Esophagus squamous epithelium (tissue), 5 donors: ENCODE measurements at places on chromosomes 13 and 19.

- no peak for DNase-seq
Measured at GRCh38 chr13:100658363-100658762, 16.2 kb downstream of the TMTC4 start.

DNA sequence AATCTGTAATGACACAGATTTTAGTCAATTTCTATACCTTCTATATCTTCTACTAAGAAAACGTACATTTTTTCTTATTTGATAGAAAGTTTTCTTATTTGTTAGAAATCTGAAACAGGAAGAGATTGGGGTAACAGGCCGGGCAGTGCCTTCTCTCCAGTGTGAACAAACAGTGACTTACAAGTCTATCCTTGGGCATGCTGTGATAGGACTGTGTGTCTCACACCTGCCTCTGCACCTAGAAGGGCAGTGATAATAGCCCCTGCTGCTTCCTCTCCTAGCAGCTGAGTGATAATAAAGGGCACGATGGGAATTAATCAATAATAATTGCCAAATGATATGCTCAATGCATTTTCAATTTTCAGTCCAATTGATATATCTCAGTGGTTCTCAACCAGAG, 1.4 kb downstream of the TMEM272 start:
- DNase-seq = no peak

DNA sequence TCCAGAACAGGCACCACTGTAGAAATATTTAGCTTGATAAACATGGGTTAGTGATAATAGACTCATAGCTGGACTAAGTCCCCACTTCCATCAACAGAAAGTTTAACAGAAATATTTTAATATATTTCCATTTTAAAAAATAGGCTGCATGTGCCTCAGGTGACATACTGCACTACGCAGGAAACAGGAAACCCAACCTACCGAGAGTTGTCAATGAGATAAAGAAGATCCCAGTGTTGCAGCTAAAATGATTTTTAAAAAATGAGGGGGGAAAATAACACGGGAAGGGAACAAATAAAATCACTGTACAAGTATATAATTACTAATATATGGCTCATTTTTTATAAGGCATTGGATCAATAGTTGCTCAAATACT, 154.8 kb downstream of the TBC1D4 start:
- DNase-seq = no peak

GRCh38 chr13:95188128-95188527, 113.1 kb downstream of the ABCC4 start:
- no peak for DNase-seq

DNA sequence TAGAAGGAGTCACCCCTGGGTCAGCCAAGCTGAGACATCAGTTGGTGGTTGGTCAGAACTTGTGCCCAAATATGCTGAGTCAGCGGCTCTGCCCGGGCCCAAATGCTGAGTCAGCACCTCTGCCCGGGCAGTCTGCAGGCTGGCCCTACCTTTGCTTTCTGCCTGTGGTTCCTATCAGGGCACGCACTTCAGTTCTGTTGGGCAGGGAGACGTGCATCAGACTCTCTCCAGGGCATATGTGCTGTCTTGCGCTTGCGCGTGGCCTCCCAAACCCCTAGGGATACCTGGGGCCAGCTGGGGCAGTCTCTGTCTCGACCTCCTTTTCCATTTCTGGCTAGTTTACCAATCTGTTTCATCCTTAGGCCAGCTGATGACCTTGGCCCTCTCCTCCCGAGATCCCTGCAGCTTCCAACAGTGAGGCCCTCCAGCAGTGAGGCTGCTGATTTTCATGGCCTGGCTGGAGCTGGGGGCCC, 24.4 kb upstream of the LDLR start:
- no peak for DNase-seq

DNA sequence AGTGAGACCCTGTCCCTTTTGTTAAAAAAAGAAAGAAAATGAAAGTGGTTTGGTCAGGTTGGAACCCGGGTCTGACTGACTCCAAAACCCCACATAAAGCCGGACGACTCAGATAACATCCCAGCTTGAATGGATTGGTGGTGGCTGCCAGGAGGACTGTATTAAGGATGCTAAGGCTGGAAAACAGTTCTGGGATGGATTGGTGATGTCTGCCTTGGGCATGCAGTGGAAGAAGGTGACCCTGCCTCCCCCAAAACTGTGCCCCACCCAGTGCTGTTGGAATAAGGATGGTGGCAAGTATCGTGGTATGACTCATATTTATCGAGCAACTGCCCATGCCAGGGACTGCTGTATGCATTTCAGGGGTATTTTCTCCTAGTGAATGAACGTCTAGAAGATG, 18.5 kb upstream of the COLGALT1 start:
- DNase-seq = no peak

DNA sequence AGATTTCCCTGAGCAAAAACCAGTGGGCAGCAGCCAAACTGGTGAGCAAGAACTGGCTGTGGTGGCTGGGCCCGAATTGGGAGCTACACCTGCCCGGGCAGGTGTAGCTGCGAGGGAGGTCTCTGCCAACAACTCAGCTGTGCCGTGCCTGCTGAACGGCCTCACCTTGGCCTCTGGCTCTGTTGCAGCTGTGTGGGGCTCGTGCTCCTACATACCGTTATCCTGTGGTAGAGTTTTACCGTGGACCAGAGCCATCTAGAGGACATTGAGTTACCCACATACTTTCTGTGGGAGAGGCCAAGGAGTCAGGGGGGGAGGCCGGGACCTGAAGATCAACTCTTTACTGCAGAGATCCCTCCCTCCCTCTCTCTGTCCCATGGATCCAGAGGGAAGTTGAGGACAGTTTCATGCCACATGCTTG, 113.2 kb downstream of the TM9SF2 start:
- no peak for DNase-seq

DNA sequence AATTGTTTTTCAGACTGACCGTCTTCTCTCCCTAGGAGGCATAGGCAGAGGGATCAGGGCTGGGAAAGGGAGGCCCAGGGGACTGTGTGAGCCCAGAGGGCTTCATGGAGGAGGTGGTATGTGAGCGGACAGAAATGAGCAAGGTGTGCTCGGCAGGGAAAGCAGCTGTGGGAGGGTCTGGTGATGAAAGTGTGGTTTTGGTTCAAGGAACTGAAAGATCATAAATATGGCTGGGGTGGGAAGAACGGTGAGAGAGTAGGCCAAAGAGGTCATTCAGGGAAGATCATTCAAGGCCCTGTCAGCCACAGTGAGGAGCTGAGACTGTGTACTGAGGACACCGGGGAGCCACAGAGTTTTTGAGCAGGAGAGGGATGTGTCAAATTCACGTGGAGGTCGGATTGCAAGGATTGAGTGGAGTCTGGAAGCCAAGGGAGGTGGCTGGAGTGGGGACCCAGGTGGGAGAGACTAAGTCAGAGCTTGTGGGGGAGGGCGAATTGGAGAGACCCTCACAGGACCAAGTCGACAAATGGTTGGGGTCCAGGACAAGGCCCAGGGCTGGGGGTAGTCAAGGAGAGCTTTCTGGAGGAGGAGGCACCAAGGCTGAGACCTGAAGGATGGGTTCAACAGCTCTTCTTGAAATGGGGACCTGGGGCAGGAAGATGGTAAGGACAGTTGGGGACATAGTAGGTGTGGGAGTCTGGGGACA, 7.6 kb downstream of the PLD3 start:
- no peak for DNase-seq

GRCh38 chr13:67036699-67037457, 193.3 kb downstream of the PCDH9 start:
- DNase-seq = no peak

- DNase-seq = no peak
Measured at GRCh38 chr13:66410314-66410713, 819.8 kb downstream of the PCDH9 start.

- DNase-seq = no peak
Measured at GRCh38 chr19:6060600-6061375, 49.5 kb downstream of the RFX2 start.

DNA sequence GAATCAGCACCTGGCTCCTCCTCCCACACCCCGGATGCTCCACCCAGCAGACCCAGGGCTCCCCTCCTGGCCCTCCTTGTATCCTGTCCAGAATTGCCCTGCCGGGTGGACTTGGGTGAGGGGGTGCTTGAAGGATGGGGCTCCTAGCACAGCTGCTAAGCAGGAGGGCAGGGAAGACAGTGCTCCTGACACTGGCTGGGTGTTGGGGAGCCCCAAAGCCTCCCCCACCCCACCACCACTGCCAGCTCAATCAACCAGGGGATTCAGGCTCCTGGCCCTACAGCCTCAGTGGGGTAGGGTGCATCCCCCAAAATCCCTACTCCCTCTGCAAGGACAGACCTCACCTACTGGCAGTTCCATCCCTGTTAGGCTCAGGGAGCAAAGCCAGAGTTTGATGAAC, 2.6 kb upstream of the CYP4F11 start:
- DNase-seq = no peak

DNA sequence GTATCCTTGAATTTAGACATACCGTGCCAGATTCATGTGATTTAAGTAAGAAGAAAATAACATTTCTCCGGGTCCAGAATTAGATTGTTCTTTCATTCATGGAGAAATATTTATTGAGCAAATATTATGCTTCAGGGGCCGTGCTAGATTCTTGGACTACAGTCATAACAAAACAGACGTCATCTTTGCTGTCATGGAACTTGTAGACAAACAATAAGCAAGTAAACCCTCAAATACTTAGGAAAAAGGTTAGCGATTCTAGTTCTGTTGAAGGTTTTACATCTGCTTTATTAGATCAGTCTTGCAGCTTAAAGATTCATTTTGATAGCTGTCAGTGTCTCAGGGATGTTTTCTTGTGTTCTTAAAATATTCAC, 16.9 kb downstream of the ZNF507 start:
- no peak for DNase-seq

GRCh38 chr19:2337329-2337707, 8.8 kb downstream of the SPPL2B start:
- no peak for DNase-seq
